ENCODE measurements at places on chromosomes 16 and 17.
A peak's percentile ranks its signal among the peaks of the same experiment; 100 is the strongest.

- no peak for DNase-seq
Measured at GRCh38 chr16:85436636-85437165, 176.4 kb upstream of the GSE1 start.

DNA sequence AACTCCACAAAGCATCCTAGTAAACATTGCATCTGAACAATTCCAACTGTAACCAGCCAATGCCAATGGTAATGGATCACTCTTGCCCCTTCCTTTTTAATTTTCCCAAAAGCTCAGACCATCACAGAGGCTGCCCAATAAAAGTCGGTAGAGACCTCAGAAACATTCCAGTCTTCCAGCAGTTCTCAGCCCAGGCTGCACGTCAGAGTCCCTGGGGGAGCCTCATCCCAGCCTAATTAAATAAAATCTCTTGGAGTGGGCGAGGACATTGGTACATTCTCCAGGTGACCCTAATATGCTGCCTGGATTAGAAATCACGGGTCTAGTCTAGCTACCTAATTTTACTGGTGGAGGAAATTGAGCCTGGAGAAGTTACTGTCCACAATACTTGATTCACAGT, 117.1 kb upstream of the MYOCD start:
- DNase-seq = no peak

DNA sequence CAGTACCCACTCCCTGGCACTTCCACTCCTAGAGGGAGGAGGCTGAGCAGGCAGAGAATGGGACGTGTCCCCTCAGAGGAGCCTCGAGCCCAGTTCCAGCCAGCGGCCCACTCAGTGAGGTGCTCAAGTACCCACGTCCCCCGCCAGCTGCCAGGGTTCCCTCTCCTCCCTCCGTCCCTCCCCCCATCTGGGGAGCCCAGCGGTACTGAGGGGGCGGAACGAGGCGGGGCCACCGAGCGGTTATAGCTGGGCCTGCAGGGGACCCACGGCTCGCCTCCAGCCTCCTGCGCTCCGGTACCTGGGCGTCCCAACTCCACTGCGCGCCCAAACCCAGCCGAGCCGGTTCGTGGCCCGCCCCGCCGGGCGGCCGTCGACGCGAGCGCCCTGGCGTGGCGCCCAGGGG, at the start of gene NPW:
Gene NPW (plus strand): TSS at position 268 of the 403 bp plus-strand sequence.
- no peak for DNase-seq

GRCh38 chr17:30352240-30352814, 18.5 kb upstream of the TMIGD1 start:
- DNase-seq = peak; percentile 43

GRCh38 chr16:47258874-47259461, 115.2 kb upstream of the NETO2 start:
- no peak for DNase-seq

DNA sequence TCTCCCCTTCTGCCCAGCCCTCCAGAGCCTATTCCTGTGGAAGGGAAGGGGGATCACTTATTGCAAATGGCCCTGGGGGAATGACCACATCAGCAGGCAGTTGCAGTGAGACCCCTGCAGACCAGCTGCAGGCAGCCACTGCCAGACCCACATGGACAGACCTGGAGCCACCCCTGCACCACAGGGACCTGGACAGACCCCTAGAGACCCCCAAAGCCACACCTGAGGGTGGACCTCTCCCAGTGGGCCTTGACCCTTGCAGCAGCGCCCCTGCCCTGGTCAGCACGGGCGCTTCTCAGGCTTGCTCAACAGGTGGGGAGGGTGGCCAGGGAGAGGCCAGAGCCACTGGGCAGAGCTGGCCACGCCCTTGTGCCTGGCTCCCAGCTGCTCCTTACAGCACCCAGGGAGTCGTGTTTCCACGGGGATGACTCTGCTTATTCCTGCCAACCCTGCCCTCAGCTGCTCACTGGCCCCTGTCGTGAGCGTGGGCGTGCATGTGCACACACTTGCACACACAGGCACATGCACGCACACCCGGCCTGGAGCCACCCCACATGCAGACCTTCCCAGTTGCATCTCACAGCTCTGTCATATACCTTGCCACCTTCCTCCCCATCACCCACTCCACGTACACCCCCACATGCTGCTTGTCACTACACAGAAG, 1.3 kb upstream of the SCN4A start:
- no peak for DNase-seq

- no peak for DNase-seq
Measured at GRCh38 chr16:70695331-70696070, 9.6 kb upstream of the MTSS2 start.

DNA sequence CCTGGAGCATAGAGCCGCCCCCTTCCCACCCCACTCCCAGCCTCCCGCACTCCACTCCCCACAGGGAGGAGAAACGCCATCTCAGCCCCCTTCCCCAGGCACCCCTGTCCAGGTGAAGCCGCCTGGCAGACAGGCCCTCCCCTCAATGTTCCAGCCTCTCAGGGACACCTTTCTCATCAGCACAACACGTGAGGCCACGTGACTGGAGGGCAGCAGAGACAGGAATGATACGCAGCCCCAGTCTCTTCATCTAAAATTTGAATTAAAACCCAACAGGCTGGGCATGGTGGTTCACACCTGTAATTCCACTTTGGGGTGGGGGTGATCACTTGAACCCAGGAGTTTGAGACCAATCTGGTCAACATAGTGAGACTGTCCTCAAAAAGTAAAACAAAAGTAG, 20.2 kb upstream of the AATK start:
- DNase-seq = no peak

- DNase-seq = no peak
Measured at GRCh38 chr17:57653279-57653678, 91.8 kb downstream of the CCDC182 start.

DNA sequence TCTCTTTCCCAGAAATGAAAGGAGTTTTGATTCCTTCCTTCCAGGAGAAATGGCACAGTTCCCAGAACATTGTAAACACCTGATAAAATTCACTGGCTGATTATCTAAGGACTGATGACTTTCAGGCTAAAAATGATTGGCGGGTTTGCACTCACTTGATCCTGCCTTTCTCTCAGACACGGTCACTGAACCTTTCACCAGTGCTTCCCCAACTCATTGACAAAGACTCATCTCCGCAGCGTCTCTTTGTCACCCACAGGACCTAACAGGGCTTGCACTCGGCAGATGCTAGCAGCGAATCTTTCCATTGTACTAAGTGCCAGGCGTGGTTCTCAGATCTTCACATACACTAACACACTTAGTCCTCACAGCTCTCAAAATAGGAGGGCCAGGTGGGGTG, 7.3 kb upstream of the DHRS7C start:
- no peak for DNase-seq

DNA sequence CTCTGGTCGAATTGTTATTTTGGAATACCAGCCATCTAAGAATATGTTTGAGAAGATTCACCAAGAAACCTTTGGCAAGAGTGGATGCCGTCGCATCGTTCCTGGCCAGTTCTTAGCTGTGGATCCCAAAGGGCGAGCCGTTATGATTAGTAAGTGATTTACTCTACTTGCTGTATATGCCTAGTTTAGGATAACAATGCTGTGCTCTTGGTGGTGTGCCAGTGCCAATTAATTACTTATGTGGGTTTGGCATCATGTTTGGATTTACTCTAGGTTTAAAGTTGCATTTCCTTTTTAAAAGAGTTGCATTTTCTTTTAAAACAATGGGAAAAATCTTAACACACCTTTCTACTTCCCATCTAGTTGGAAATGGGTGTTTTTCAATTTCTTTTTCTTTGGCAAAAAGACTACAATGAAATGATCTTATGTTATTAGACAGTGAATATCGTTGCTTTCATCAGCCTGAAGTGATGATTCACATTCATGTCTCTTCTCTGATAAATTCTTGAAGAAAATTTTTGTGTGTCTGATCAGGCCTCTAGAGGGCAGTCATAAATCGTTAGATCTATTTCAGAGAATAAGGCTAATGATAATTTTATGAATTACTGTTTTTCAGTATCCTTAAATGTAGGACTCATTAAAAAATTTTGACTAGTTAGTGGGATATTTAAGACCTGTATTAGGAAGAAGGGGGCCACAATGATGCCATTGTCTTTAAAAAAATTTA, 5.6 kb downstream of the SF3B3 start:
- DNase-seq = no peak

DNA sequence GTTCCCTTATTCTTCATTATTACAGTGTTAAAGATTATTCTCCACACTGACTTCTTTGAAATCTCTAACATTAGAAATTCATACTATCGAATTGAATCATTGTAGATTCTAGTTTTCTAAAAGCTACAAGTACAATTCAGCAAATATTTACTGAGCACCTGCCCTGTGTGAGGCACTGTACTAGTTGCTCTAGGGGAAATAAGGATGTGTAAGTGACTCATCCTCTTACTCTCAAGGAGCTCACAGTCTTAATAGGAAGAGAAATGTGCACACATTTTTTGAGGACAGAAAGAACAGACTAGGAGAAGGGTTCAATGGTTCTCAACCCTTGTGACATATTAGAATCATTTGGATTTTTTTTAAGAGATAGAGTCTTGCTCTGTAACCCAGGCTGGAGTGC, 7.7 kb upstream of the SLFN12L start:
- no peak for DNase-seq

- DNase-seq = no peak
Measured at GRCh38 chr16:11562411-11562810, 24.3 kb downstream of the LITAF start.

DNA sequence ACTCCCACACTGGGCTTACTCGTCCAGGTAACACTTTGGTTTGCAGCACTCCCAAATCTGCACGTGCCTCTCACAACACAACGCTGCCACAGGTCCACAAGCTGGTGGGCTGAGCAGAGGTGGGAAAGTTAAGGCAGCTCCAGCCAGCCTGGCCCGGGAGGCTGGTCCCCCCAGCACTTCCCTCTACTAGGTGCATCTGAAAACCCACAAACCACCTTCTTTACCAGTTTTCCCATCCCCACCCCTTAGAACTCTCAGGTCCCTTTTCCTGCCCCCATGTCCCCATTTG, 1.4 kb upstream of the GAA start:
- no peak for DNase-seq

DNA sequence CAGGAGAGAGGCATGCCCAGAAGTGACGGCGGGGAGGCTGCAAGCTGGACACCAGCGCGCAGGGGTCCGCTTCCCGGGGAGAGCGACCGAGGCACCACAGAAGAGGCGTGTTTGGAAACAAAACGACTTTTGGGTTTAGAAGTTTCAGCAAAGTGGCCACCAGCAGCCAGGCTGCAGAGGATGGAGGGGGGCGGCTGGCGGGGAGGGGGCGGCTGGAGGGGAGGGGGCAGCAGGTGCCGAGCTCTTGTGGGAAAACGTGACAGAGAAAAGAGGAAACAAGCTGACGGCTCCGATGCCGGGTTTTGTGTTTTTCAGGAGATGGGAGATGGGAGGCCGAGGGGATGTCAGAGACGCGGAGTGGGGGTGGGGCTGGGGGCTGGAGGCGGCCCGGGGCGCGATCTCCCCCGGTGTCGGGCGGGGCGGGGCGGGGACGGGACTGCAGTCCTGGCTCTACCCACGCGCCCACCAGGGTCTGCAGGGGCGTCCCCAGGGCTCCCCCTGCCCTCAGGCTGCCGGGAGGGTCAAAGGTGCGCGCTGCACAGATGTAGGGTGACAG, 32.1 kb upstream of the RPH3AL start:
- no peak for DNase-seq

DNA sequence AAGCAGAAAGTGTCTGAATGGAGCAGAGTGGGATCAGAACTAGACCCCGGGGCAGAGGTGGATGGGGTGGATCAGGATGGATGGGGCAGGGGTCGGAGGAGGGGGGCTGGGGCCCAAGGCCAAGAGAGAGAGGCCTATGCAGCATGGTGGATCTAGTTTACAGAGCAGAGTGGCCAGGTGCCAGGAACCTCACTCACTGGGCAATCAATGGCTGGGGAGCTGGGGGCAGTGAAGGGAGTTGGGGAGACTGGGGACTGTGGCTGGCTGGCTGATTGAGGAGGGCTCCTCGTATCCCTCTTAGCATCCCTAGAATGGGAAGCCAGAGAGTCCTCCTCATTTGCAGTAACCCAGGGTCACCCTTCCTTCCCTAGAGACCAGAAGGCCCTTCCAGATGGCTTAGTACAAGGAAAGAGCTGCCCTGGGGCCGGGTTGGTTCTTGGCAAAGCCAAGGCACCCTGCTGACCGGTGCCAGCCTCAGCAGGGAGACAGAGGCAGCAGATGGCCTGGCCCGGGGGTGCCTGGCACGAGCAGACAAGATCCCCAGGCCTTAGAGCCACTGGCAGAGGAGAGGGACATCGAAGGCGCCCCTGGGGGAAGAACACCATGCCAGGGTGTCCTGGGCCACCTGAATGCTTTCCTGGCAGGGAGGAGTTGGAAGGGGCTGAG, 36.8 kb downstream of the SRCIN1 start:
- DNase-seq = no peak

- DNase-seq = no peak
Measured at GRCh38 chr17:20087538-20088250, 78.5 kb downstream of the SPECC1 start.

Data from CD4-positive, alpha-beta T cell treated with Interferon alpha-2 for 1 hour (primary cell).